ENCODE measurements at places on chromosomes 5 and 9. TPM values are rescaled to one million over a fixed set of nuclear protein-coding genes. Genes with fewer than 3 reads are reported as not detected.

NEUROG1 gene
- not detected for polyA plus RNA-seq

PKN3 gene
- polyA plus RNA-seq, result 8.6 TPM

GRCh38 chr9:70049236-70049635 is 5.6 kb downstream of the MAMDC2 start:
- peak; percentile 47 for DNase-seq

DNA sequence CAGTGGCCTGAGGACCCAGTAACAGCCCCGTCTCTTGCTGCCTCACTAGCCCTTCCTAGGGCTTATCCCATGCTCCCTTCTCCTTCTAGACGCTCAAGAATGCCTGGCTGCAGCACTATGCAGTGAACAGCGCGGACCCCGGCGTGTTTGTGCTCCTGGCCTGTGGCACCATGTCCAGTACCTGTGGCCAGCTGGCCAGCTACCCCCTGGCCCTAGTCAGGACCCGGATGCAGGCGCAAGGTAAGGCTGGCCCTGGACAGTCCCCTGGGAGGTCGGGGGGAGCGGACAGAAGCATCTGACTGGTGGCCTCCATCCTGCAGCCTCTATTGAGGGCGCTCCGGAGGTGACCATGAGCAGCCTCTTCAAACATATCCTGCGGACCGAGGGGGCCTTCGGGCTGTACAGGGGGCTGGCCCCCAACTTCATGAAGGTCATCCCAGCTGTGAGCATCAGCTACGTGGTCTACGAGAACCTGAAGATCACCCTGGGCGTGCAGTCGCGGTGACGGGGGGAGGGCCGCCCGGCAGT is 20.5 kb downstream of the PTGES2 start:
- DNase-seq, result no peak

DNA sequence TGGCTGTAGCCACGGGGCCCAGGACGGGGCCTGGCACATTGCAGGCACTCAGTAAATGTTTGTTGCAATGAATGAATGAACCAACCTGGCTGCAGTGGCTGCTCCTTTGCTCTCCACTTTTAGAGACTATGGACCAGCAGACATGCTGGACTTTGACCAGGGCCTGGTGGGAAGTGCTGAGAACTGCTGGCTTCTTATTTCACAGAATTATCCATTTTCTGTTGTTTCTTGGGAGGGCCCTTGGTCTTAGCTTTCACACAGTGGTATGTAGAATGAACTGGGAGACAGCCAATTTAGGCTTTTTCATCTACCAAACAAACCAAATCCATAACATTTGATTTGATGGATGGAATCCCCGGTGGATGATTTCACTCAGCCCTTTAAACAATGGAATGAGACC is 78.0 kb upstream of the LHFPL2 start:
- no peak for DNase-seq

Measured in lung (tissue), 17 donors.